Stimulated activated CD8-positive, alpha-beta memory T cell treated with anti-CD3 and anti-CD28 coated beads, Interleukin-2, amount 100 ng/mL, for 1 hour (primary cell): ENCODE measurements at places on chromosomes 3 and 15.

- no peak for DNase-seq
Observed at GRCh38 chr3:142850395-142851023, 38.4 kb downstream of the PCOLCE2 start.

DNA sequence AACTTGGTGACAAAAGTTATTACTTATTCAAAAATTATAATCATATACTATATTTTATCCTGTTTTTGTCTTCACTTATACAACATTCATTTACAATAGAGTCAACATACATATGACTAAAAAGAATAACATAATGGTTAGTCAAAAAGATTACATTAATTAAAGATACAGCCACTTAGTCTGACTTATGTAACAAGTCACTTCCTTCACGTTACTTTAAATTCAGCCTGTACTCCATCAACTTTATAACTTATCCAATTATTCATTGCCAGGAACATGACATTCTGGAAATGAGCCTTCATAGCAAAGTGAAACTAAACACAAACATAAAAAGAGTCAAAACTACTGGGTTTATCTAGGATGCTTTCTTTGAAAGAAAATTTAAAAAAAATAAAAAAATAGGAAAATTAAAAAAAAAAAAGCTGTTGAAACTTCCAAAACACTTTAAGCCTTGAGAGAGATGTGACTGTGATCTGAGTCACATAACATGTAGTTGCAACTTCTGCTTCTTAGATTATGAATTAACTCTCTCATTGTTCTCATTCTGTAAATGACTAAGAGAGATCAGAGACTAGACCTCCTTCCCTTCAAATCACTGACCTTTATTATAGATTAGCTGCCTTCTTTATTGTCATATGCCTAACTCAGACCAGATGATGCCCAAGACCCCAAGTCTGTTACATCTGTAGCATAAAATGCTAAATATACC is 107.8 kb downstream of the MYRIP start:
- DNase-seq, result no peak

GRCh38 chr15:69597061-69597592 is 144.5 kb downstream of the RPLP1 start:
- no peak for DNase-seq

DNA sequence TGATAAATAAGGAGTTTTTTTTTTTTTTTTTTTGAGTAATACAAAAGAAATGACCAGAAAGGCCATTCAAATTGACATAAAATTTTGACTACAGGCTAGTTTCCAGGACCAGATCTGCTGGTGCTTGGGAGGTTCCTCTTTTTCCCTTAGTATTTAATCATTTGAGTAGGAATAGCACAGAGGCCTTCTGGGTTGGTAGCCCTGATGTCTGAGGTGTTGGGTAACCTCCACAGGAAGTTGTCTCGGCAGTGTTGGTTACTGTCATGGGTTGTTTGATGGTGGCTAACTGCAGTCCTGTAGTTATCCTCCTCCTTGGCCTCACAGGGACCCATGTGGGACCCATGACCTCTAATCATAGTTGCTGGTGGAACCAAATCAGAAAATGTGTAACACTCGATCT is 91.1 kb downstream of the USP13 start:
- DNase-seq, result no peak

GRCh38 chr3:27138562-27138961 is 230.6 kb downstream of the NEK10 start:
- no peak for DNase-seq

GRCh38 chr15:39598958-39599845 is 18.3 kb downstream of the THBS1 start:
- no peak for DNase-seq

DNA sequence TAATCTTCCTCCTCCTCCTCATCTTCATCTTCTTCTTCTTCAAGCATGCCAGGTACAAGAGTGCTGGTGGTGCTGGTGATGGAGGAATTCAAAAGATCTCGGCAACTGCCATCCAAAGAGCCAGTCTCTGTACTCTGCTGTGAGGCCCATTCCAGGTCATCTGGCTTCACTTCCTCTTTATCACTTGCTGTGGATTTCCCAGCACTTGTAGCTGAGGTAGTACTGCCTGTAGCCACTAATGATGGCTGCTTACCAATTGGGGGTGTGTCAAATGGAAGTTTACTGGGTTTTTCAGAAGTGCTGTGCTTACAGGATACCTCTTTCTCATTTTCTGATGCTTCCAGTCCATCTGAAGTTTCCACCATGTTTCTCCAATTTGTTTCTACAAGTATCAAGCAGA is 28.8 kb upstream of the SHC4 start:
- no peak for DNase-seq

DNA sequence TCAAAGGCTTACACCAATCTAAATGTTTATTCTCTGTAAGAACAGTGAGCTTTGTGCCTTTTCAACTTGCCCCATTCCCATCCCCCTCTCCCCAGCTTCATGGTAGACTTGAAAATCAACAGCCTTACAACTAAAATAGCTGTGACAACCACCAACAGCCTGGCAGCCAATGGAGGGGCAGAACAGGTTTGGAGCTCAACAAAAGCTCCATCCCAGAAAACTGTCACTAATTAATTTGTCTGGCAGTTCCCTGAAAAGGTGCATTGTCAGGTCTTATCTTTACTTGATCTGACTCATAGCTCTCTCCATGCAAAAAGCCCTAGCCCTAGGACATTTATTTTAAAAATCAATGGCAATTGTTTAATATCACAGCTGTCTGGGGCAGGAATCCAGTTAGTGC is 22.6 kb downstream of the MTHFS start:
- DNase-seq, result no peak

DNA sequence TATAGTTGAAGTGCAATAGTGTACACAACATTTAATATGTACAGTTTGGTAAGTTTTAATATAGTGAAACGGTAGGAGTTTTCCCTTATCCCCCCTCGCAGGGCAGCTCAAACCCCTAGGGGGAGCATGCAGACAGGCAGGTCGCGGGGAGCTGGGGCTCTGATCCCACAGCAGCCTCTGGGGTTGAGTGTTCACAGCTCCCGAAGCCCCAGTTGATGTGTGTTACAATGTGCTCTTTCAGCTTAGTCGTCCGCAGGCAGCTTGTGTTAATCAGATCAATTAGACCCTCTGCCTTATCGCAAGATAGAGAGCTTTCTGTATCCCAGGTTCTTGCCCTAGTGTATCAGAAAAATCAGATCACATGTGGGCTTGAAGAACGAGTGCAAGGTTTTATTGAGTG is 143.1 kb upstream of the CHRNA7 start:
- no peak for DNase-seq

GRCh38 chr15:96331144-96331944 is 844 bp downstream of the NR2F2 start:
- DNase-seq, result no peak

DNA sequence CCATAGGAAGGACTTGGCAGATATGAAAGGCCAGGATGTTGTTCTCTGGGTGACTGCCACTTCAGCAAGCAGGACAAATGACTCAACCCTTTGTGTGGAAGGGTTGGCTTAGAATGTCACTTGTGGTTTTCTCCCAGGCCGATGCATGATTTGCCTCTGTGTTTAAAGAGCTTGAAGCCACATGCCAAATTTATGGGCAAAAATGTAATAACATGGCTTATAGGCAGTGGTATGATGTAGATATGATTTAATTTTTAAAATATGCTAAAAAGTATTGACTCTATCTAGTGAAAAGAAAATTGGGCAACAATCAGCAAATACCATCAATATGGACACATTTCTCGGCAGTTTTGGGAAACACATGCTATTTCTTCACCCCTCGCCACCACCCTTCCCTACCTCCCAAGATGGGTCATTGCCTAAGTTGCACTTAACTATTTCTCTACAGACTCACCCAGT is 114.6 kb downstream of the CYP19A1 start:
- DNase-seq, result no peak

- peak; percentile 53 for DNase-seq
Observed at GRCh38 chr15:74402873-74403587, 30.7 kb downstream of the SEMA7A start.

DNA sequence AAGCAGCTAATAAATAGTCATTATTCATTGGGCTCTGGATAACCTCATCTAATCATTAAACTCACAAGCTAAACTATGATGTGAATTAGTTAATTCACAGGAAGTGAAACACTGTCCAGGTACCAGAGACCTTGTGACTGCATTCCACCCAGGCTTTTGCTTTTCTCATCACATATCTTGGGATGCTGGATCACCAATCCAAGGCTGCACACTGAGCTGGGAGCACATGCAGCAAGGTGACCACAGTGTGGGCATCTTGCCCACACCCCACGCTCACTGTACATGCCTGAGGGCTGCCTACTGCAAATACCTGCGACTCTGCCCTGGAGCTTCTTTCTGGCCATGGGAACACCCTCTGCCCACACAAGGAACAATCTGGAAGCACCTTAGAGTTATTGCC is 40.6 kb upstream of the TNFAIP8L3 start:
- no peak for DNase-seq

- no peak for DNase-seq
Observed at GRCh38 chr3:151983538-151983937, 110.1 kb downstream of the SUCNR1 start.

DNA sequence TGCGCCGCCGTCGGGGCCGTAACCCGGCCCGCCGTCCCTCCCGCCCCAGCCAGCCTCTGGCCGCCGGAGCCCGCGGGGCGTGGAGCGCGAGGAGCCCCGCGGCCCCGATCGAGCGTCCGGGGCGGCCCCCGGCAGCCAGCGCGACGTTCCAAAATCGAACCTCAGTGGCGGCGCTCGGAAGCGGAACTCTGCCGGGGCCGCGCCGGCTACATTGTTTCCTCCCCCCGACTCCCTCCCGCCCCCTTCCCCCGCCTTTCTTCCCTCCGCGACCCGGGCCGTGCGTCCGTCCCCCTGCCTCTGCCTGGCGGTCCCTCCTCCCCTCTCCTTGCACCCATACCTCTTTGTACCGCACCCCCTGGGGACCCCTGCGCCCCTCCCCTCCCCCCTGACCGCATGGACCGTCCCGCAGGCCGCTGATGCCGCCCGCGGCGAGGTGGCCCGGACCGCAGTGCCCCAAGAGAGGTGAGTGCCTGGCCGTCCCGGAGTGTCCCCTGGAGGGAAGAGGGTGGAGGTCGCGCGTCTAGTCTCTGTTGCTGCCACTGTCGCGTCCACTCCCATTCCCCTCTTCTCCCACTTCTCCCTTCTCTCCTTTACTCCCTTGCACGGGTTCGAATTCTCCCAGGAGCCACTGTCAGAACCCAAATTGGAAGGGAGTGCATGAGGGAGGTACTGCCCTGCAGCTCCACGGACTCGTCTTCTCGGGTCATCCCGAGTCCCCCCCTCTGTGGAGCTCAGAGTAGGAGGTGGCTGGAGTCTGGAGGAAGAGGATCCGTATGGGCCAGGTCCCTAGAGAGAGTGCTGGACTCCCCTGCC is 585 bp downstream of the CSK start:
- peak; percentile 50 for DNase-seq

DNA sequence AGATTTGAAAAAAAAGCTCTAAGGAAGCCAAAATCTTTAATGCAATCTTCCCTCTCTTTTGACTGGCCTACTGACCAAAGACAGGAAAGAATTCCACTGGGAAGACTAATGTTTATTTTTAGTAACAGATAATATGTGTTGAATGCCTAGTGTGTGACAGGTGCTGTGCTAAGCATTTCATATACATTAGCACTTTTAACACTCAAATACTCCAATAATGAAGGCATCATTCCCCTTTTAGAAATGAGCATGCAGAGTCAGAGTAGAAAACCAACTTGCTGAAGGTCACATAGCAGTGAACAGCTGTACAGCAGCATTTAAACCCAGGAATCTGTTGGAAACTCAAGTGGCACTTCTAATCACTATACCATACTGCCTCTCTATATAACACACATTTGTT is 170.6 kb downstream of the MINAR1 start:
- no peak for DNase-seq
